ENCODE measurements at places on chromosomes 4 and X.

DNA sequence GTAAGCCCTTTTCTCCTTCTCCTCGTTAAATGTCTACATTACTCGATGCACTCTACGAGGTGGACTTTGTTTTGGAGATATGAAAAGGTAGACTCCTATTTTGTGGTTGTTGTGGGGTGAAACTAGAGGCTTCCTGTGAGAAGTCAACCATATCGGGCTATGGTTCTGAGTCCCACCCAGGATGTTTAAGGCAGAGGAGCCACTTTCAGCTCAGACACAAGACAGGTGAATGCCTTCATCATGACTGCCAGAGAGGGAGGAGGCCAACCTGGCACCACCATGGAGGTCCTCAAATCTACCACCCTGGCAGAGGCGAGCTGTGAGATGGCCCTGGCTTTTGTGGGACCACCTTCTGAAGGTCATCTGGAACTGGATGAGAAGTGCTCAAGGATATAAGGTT lies 154.4 kb upstream of the KLF3 start:
- no peak for DNase-seq

- DNase-seq: peak; percentile 36
Measured at GRCh38 chrX:38347136-38347535, 5.3 kb upstream of the OTC start.

- DNase-seq: peak; percentile 14
Measured at GRCh38 chr4:182645511-182645910, 271.7 kb downstream of the DCTD start.

DNA sequence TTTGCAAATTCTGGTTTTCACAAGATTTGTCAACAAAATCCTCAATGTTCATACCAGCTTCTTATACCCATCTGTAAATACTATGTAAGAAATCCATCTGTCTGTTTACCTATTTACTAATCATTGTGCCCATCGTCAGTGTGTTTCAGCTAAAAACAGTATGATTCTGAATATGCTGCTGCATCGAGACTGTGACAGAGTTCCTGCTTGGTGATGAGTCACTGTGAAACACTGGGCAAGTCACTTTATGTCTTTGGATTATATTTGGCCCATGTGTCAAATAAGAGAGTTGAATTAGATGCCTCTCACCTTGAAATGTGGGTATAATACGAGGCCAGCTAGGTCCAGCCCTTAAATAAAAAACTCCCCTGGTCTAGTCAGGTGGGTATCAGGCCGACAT lies 79.3 kb downstream of the CBLL2 start:
- no peak for DNase-seq

- peak; percentile 6 for DNase-seq
Measured at GRCh38 chrX:19560611-19561010, 45.3 kb upstream of the MAP3K15 start.

Data from fibroblast of lung (primary cell).